C1 segment of cervical spinal cord (tissue), 14 donors: ENCODE measurements at places on chromosomes 13 and 19.

DNA sequence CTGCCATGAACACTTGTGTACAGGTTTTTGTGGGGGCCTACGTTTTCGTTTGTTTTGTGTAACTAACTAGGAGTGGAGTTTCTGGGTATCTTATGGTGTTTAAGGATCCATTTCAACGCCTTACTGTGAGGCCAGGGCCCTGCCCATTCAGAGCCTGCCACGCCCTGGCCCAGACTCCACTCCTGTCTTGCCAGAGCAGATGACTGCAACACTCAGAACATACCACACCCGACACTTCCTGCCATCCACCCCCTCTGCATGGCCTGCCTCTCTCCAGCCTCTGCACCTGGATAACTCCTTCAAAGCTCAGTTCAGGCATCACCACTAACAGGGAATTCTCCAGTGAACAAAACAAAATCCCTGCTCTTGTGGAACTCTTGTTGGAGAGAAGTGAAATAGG is 43.2 kb downstream of the RGCC start:
- no peak for DNase-seq

- DNase-seq = no peak
These were observed 41.7 kb downstream of the XPO4 start for GRCh38 chr13:20860844-20861243.

GRCh38 chr13:74530011-74530410 is 395.8 kb upstream of the KLF12 start:
- no peak for DNase-seq

DNA sequence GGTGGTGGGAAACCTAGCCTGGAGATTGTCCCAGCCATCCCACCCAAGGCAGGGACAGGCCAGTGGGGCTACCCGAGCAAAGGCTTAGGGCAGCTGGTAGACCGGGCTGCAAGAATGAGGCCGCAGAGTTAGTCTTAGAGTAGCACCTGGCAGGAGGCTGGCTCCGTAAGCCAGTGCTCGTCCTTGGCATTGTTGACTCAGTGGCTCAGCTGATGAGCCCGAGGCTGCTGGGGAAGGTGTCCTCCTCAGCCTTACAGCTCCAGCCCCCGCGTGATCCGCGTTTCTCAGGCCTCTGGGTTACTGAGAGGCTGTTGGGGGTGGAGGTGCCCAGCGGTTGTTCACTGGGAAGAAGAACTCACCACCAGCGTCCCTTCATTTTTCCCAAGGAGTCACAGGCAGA is 24.7 kb downstream of the PPP1R37 start:
- DNase-seq = no peak

GRCh38 chr13:36371185-36371584 is 25.0 kb upstream of the SPART start:
- DNase-seq = no peak
